Activated CD4-positive, alpha-beta T cell treated with anti-CD3 and anti-CD28 coated beads, Interleukin-2, Interleukin-4, amounts not matched to agents 100 ng/mL and 50 ng/mL, durations not matched to agents 16 hours and 8 hours (primary cell): ENCODE measurements at places on chromosomes 7 and 10.

DNA sequence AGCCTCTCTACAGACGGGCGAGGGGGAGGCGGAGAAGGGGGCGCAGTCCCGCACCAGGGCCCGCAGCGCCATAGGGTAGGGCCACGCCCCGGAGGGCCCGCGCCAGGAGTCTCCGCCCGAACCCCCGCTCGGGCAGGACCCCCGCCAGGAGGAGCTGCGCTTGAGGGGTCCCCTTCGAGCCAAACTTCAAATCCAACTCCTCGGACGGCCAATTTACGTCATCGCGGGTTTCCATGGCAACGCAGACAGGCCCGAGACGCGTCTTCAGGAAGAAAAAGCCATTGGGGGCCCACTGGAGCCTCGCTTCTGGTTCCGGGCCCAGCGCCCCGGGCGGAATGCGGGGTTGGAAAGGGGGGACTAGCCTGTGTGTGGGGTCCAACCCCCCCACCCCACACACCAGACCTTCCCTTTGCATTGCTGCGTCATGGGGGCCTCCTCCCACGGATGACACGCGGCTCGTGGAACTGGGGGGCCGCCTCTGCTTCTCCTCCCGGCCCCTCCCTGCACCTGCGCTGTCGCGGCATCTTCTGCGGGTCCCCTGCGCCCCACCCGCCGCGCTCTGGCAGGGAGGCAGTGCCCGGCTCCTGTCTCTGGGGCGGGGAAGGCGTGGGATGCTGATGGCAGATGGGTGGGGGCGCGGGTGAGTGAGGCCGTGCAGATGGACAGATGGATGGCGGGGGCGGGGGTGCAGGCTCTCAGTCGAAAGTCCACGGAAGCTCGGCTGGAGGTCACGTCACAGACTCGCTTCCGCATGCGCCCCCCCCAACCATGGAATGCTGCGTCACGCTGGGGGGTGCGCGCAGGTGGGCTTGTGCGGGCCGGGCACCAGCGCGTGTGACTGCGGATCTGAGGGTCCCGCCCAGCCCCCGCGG, 1.2 kb downstream of the CALY start:
- no peak for DNase-seq

DNA sequence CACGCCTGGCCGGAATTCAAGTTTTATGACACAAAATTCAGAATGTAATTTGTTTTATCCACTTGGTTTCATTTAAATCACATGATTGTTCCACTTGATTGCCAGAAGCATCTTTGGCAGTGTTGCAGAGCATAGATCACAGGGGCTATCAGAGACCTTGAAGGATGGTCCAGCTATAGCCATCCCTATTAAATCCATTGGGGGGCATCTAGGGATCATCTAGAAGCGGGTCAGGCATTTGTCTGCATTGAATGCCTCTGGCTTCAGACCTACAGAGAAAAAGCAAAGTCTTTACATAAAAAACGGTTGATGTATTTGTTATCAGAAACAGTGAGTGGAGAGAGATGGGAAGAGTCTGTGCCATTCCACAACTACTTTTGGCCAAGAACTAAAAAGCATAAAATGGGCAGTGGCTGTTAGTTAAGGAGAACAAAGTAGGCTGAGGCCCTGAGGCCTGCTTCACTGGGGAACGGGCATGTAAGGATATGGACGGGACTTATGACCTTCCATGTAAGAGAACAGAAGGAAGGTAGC, 146.3 kb downstream of the NXPH1 start:
- DNase-seq: no peak

DNA sequence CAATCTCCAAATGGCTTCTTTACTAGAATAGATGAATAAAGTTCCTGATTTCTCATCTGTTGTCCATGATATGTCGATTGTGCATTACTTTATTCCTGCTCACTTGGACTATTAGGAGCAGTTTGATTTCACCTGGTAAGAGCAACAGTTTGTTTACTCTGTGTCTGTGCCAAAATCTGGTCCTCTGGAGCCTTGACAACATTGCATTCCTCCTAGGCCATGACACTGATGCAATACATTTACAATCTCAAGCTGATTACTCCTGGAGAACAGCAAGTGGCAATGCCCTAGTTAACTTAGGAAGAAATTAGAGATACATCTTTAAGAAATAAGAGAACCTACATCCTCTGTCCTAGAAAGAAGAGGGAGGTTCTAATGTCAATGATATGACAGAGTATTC, 71.8 kb downstream of the SGCE start:
- no peak for DNase-seq

DNA sequence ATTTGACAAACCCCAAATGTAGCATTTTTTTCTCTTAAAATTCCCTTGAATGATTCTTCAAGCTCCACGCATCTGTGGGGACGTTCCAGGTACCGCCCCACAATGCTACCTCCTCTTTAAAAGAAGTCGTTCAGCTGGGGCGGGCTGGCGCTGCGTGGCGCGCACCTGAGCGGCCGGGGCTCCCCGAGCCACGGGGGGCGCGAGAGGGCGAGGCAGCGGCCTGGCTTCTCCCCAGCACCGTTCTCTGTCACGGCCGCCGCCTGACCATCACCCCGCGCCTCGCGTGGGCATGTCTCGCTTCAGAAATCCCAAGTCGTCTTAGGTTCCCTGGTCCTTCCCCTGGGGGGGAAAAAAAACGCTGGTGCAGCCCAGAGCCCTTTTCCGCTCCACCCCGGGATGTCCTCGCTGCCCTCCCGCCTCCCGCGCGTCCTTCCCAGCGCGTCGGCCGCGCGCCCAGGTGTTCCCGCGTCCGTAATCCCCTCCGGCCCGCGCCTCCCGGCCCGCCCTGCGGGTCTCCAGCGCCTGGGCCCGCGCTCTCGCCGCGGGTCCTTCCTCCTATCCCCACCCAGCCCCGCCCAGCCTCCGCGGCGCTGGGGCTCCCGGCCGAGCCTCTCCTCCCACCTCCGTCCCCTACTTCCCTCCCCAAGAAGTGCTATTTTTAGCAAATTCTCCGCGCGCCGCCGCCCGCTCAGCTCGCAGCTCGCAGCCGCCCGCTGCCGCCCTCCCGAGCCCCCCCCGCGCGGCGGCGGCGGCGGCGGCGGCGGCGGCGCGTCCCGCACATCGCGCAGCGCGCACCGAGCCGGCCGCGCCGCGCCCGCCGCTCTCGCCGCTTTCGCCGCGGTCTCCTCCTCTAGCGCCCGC, 58.7 kb upstream of the PRPS1L1 start:
- DNase-seq: no peak

DNA sequence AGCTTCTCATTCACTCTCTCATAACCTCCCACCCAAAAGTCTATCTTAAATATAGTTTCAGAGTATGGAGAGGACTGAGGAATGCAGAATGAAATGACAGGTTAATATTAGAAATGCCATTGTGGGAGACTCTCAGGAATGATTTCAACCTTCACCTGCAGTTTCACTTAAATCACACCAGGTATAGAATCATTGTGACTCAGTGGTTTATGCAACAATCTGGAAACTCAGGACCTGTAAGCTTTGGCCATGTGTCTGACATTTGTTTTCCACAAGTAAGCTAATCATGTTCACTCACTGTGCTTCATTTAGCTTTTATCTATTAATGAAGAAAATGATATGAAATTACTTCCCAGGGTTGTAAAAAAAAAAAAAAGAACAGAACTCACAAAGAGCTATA, 8.7 kb upstream of the PTPN12 start:
- no peak for DNase-seq

GRCh38 chr7:140489026-140489359, 9.7 kb upstream of the MKRN1 start:
- DNase-seq: no peak

DNA sequence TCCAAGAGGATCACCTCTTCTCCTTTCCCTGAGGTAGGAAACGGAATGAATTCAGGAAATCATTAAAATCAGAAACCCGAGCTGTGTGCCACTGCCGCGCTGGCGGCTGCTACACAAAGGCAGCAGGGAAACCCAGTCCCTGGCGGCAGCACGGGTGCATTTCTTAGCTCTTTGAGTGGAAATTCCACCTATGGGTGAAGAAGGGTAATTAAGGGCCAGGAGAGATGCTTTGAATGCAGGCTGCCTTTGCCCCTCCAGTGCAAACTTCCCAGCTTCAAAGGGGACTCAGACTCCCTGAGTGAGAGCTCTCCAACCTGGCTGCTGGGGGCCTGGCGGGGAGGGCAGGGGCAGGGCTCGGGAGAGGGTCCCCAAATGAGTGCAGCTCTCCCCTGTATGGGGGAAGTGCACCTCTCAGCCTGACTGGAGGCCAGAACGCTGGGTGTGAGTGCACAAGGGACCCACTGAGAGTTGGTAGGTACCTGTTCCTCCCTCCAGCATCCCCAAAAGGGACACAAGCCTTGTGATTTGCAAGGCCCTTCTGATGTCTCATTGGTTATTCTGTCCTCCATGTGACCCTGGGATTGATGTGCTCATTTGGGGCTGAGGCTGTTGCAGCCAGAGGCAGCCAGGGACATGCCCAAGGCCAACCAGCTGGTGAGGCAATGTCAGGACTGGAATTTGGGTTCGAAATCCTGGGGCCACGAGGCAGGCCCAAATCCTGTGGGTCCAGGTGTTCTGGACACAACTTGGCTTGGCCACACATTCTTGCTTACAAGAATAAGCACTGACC, 16.3 kb upstream of the ZMIZ1 start:
- no peak for DNase-seq

- no peak for DNase-seq
These were observed 27.9 kb downstream of the WIPI2 start for GRCh38 chr7:5217851-5218331.

DNA sequence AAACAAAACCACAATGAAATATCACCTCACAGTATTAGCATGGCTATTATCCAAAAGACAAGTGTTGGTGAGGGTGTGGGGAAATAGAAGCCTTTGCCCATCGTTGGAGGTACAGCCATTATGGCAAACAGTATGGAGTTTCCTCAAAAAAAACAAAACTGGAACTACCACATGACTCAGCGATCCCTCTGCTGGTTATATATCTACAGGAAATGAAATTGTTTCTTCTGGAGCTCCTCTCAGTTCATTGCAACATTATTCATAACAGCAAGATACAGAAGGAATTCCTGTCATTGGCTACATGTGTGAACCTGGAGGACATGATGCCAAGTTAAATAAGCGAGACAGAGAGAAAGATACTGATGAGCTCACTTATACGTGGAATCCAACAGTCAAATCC, 2.4 kb upstream of the UBE3C start:
- no peak for DNase-seq

GRCh38 chr7:27211764-27212204, 11.9 kb upstream of the HOXA13 start:
- no peak for DNase-seq

DNA sequence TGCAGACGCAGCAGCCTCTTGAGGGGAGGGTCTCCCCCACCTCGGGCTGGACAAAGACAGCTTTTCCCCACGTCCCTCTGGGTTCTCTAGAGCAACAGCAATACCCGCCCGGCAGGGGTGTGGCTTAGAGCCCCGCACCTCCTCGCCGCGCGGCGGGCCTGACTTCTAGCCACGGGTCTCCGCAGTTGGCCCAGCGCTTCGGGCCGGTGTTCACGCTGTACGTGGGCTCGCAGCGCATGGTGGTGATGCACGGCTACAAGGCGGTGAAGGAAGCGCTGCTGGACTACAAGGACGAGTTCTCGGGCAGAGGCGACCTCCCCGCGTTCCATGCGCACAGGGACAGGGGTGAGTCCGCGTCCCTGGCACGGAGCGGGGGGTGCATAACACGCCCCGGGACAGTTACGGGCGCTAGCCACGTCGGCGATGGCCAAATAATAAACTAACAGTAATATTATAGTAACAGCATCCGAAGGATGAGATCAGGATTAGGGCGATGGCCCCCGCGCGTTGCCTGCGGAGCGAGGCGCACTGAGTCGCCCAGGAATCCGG, 1.2 kb downstream of the CYP2E1 start:
- DNase-seq: no peak

GRCh38 chr10:132479603-132480221, 57.9 kb upstream of the INPP5A start:
- no peak for DNase-seq

GRCh38 chr7:158358926-158359645, 228.5 kb downstream of the PTPRN2 start:
- DNase-seq: no peak

GRCh38 chr10:117408436-117409384, 33.5 kb upstream of the PDZD8 start:
- DNase-seq: no peak

GRCh38 chr10:129971381-129972144, 7.5 kb upstream of the EBF3 start:
- DNase-seq: peak; percentile 34

DNA sequence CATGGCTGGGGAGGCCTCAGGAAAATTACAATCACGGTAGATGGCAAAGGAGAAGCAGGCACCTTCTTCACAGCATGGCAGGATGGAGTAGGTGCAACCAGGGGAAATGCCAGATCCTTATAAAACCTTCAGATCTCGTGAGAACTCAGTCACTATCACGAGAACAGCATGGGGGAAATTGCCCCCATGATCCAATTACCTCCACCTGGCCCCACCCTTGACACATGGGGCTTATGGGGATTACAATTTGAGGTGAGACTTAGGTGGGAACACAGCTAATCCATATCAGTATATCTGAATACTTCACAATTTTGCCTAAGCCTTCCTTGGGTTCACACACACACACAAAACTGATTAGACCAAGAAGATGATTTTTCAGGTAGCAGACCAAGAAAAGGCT, 145.1 kb upstream of the COL1A2 start:
- DNase-seq: no peak

DNA sequence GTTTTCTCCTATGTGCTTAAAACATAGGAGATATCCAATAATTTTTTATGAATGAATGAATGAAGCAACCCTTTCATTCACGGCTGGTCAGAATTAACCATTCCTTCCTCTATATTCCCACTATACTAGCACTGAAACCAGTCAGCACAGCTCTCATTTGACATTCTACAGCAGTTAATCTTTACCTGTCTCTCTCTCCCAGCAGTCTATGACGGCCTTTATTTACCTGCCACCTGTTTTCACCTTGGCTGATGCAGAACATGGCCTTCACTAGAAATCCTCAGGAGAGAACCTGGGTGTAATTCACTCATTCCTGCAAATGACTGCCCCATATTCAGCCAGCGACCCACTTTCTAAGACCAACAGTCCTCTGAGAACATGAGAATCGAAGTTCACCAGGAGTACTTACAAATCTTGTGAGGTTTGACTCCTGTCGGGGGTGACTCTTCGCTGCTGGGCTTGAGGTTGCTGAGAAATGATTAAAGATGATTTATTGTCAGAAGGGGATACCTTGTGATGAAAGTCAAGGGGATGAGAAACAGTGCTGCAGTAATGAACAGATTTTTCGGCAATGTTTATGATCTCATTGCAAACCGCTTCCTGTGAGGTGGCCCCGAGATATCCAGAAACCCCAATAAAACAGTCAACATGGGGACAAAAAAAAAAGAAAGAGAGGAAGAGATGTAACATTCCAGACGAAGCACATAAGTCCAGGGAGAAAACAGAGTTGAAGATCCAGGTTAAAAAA, 30.9 kb upstream of the PDLIM1 start:
- no peak for DNase-seq

GRCh38 chr10:14660831-14661230, 113.9 kb downstream of the FAM107B start:
- no peak for DNase-seq
